ENCODE measurements at places on chromosomes 16 and 17.
A peak's percentile ranks its signal among the peaks of the same experiment; 100 is the strongest.

DNA sequence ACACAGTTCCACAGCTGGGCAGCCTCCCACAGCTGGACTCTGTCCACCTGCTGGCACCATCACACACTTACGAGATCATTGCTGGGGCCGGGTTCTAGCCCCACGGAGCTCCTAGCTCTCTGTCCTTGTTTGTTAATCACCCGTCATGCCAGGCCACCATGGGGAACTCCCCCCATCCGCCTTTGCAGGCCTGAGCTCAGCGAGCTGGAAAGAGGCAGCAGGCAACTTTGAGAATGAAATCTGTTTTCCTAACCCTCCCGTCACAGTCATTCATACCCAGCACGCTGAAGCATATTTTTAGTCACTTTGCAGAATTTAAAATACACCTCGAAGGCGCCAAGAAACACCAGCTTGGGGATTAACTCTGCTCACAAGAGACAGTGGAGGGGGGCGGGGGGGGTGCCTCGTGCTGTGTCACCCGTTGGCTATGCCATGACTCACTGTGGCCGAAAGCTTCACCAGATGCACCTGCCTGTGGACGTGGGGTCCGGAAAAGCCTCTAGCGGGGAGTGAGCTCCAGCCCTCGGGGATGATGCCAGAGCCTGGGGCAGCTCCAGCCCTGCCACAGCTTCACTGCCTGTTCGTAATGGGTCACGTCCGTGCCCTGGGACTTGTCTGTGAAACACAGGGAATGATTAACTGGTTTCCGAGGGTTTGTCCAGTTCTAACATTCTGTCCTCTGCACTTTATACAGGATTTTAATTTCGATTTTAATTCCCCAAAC, 1.4 kb upstream of the SPNS2 start:
- peak; percentile 77 for DNase-seq

GRCh38 chr17:10984220-10984619, 146.3 kb upstream of the PIRT start:
- DNase-seq: no peak

GRCh38 chr17:29591146-29591736, 1.7 kb upstream of the ANKRD13B start:
- peak; percentile 71 for DNase-seq

- no peak for DNase-seq
Observed at GRCh38 chr16:52557236-52557635, 10.3 kb upstream of the TOX3 start.

- no peak for DNase-seq
Observed at GRCh38 chr16:60727851-60728250, 1308.4 kb downstream of the CDH8 start.

DNA sequence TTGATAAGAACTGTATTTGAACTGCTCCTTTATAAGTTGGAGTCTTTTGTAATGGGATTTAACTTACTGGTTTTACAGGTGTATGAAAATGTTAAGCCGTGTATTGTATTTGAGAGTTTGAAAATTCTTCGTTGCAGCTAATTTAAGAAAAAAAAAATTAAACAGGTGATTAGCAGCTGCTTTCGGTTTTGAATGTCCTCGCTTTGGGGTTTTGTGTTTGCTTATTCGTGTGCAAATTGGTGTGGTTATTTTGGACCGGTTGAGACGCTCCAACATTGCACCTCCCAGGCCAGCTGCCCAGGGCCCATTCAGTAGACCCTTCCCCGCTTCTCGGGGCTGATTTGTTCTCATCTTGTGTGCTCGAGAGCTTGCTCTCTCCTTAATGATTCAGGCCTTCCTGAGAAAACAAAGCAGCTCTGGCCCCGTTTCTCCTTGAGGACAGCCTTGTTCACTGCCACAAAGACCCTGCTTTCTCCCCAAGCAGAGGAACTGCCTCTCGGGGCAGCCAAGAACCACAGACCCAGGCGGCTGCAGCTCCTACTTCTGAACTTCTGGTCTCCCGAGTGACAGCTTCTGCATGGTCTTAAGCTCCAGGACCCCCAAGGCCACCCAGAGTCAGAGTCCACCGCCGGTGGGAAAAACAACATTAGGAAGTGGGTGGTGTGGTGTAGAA, 100.5 kb downstream of the MSI2 start:
- no peak for DNase-seq

DNA sequence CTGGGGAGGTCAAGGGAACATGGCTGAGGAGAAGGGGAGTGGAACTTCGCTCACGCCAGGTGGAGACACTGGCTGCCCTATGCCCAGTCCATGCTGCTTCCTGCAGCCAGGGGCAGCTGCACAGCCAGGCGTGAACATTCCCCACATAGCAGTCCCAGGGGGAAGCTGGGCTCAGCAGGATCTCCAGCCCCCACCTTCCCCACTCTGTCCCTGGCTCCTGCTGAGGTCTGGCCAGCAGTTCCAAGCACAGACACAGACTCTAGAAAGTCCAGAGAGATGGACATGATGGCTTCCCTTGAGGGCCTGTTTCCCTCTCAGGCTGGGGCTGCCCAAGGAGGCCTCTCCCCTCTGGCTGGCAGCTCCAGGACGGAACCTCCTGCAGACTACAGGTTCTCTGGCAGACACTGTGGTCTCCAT, 9.3 kb downstream of the JUP start:
- DNase-seq: no peak

GRCh38 chr17:30950669-30951399, 20.0 kb upstream of the RNF135 start:
- peak; percentile 73 for DNase-seq

DNA sequence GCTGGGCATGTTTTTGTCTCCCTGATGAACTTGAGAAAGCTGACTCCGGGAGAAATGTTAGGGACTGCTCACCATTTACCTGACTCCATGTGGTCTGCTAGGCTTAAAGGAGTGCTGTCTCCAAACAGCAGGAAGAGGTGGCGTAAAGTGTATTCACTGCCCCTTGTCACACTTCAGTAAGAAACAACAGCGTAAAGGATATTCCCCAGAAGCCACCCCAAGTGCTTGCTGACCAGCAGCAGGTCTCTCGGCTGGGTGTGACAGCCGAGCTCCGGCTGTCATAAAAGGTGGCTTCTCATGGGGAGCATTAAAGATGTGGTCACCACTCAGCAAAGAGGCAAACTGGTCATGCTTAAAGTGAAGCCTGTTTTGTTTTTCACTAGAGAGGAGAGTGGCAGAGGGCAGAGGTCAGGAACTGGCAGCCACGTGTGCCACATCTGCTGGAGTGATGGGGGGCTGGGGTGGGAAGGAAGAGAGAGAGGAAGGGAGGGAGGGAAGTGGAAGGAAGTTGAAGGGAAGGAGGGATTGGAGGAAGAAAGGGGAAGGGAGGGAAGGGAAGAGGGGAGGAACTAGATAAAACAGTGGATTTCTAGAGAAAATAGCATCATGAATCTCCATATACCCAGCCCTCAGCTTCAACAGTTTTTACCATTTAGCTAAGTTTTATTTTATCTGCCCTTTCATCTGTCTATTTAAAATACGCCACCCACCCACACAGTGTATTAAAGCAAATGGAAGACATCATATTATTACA, 119.3 kb downstream of the CLEC16A start:
- no peak for DNase-seq

DNA sequence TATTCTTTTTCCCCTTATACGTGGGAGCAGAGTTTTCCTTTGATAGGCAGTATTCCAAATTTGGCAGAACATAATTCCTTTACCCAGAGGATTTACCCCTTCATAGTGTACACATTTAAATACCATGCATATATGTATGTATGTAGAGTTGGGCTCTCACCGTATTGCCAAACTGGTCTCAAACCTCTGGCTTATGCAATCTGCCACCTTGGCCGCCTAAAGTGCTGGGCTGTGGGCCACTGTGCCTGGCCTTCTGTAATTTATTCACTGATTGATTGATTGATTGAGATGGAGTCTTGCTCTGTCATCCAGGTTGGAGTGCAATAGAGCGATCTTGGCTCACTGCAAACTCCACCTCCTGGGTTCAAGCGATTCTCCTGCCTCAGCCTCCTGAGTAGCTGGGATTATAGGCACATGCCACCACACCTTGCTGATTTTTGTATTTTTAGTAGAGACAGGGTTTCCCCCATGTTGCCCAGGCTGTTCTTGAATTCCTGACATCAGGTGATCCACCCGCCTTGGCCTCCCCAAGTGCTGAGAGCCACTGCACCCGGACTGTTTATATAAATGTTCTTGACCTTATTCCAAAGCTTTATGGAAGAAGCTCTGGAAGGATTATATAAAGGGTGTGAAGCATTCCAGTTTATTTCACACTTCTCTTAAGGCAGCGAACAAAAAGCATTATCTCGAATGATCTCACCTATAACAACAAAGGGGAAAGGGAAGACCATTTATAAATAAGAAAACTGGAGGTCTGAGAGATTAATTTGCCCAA, 14.9 kb downstream of the GLG1 start:
- no peak for DNase-seq

GRCh38 chr17:28325211-28325610, 6.2 kb downstream of the TMEM97 start:
- no peak for DNase-seq

- DNase-seq: no peak
Observed at GRCh38 chr17:35523296-35523695, 14.2 kb downstream of the SLFN12L start.

- DNase-seq: no peak
Observed at GRCh38 chr17:82950525-82951102, 110.8 kb upstream of the ZNF750 start.

GRCh38 chr17:33082529-33083173, 91.0 kb downstream of the SPACA3 start:
- DNase-seq: no peak

- DNase-seq: no peak
Observed at GRCh38 chr16:30829130-30830071, 42.4 kb upstream of the ZNF629 start.

DNA sequence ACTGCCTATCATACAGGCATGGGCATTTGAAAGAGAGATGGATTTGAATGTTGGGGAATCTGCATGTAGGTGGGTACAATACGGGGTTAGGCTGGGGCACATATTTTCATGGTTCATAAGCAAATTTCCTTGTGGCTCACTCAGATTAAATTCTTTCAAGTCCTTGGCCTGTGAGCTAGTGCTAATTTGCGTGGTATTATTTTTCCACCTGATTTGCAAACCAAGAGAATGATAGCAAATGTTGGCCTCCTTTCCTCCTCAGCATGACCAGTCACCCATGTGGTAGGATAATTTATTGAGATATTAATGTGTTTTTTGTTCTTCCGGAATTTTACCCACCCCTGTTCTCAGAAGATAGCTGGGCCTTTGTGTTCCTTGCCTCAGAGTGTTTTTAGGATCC, 22.9 kb downstream of the FAM20A start:
- no peak for DNase-seq

DNA sequence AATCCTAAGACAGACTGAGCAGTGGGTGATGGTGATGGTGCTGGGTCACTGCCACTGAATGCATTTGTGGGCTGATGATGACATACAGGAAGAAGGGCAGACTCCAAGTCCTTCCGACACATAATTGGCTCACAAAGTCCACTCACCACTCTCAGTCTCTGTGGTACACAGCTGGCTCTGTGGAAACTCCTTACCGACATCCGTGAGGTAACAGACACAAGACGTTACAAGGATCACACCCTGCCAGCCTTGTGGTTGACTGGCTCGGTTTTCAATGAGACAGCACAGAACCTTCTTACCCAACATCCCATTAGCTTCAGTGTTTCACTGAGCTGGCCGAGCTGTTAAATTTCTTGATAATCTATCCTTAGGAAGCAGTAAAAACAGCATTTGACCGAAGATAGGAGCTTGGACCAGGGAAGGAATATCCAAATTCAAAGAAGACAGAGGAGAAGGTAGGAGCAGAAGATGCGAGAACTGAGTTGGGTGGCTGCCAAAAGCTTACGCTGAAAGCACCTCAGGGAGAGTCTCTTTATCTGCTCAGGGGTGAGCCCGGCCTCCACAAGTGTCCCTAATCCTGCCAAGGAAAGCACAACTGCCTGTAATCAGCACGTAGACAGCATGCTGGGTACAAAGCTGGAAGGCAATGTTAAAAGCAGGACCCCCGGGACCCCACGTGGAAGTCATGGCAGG, 5.5 kb upstream of the MXRA7 start:
- peak; percentile 99 for DNase-seq

DNA sequence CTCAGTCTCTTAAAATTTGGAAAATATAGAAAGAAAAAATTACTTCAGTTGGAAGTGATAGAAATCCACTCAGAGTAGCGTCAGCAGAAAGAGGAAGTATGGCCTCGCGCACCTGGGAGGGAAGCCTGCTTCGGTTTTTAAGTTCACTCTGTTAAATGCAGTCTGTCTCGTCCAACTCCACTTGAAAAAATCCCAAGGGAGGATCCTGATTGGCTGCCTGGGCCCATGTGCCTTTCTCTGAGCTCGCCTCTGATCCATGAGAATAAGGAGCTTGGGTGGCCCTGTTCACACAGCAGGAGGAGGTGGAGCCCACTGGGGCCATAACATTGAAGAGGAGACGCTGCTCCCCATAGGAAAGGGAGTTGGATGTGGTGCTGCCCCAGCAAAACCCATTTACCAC, 40.7 kb downstream of the DNAJA2 start:
- DNase-seq: no peak

- no peak for DNase-seq
Observed at GRCh38 chr17:82595893-82596292, 52.4 kb downstream of the WDR45B start.

DNA sequence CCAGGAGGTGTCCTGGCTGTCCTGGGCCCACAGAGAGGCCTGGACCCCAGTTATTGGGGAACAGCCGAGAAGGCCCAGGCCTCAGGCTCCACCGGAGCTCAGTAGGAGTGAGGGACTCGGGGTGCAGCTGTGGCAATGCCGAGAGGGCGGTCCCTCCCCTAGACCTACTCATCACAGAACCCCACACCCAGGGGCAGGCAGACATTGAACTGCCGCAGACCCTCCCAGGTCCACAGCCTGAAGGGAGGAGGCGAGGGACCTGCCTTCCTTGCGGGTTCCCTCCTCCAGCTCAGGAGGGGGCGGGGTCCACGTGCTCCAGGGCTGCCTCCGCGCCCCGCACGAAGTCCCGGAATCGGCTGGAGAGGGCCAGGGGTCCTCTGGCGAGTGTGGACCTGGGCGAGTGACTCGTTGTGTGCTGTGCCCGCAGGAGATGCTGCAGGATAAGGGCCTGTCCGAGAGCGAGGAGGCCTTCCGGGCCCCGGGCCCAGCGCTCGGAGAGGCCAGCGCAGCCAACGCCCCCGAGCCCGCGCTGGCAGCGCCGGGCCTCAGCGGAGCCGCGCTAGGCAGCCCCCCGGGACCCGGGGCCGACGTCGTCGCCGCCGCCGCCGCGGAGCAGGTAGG, 3.9 kb downstream of the TBX4 start:
- DNase-seq: no peak

GRCh38 chr17:70378076-70378475, 208.7 kb downstream of the KCNJ2 start:
- no peak for DNase-seq

DNA sequence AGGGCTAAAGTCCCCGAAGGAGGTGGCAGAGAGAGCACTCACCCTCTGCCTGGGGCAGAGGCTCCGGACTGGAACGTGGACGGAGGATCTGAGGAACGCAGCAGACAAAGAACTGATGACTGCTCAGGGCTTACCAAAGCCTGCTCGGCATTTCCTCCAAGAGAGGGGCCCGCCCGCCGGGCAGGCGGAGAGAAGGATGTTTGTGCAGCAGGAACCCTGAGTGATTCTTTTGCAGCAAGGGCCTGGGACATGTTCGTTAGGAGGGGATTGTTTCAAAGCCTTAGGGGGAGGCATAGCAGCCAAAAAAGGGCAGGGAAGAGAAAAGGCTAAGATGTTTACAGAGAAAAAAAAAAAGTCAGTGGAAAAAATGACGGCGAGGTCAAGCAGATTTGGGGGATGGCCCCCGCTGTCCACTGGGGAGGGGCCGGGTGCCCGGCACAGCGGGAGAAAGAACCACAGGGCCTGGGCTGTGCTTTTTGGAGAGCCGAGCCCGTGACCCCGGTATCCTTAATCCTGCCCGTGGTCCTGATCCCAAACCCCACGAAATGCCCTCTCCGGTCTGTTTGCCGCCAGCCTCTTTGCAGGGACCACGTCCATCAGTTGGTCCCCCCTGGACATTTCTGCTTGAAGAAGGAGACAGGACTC, 129.3 kb downstream of the NTN1 start:
- no peak for DNase-seq

Data from ELR (cell line).